ENCODE measurements at places on chromosomes 11 and 22.
A peak's percentile ranks its signal among the peaks of the same experiment; 100 is the strongest.

- DNase-seq: no peak
These were observed 12.5 kb upstream of the MYRF start for GRCh38 chr11:61739966-61740365.

GRCh38 chr11:422249-422656 lies 7.5 kb upstream of the SIGIRR start:
- DNase-seq: no peak

- DNase-seq: no peak
These were observed 1.1 kb upstream of the MRGPRX4 start for GRCh38 chr11:18171377-18172000.

DNA sequence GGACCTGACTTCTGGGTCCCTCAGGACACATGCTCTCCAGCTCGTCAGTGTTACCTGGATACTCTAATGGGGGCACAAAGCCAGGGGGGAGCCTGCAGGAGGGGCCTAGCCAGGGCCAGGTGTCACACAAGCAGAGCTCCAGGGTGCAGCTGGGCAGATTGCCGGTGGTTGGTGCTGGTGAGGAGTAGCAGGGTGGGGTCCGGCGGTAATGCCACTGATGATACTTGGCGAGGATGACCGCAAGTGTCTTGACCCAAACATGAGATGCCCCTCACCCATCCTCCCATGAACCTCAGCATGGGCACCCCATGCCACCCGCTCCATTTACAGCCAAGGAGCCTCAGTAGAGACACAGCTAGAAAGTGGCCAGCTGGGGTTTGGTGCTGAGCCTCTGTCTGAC lies 15.1 kb upstream of the KCNQ1OT1 start:
- DNase-seq: no peak

- peak; percentile 94 for DNase-seq
These were observed 77.4 kb upstream of the WNT7B start for GRCh38 chr22:46054091-46055073.

GRCh38 chr11:116473790-116474346 lies 298.9 kb downstream of the BUD13 start:
- peak; percentile 32 for DNase-seq

DNA sequence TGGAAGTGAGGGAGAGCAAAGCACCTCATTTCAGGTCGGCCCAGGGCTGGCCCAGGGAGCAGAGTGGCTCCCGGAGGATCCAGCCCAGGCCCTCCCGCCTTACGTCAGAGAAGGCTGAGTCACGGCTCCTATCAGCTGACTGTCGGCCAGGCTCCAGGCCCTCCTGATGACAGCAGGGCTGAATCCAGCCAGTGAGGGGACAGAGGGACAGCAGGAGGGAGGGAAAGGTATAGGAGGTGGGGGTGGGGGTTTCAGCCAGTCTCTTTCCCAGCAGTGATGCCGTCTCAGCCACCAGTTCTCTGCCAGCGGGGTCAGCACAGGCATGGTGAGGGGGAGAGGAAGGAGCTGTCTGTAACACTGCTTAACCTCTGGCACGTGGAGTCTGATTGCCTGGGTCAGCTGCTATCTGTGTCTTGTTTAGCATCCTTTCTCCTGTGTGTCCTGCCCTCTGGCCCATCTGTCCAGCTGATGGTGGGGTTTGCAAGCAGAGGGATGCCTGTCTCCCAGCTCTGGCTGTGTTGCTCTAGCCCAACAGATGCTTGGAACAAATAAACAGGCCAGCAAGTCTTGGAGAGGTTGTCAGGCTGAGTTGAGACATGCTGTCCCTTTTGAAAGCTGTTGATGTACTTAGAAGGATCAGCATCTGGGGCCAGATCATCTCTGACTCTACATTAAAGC lies 74.0 kb downstream of the ADAMTS15 start:
- peak; percentile 98 for DNase-seq

DNA sequence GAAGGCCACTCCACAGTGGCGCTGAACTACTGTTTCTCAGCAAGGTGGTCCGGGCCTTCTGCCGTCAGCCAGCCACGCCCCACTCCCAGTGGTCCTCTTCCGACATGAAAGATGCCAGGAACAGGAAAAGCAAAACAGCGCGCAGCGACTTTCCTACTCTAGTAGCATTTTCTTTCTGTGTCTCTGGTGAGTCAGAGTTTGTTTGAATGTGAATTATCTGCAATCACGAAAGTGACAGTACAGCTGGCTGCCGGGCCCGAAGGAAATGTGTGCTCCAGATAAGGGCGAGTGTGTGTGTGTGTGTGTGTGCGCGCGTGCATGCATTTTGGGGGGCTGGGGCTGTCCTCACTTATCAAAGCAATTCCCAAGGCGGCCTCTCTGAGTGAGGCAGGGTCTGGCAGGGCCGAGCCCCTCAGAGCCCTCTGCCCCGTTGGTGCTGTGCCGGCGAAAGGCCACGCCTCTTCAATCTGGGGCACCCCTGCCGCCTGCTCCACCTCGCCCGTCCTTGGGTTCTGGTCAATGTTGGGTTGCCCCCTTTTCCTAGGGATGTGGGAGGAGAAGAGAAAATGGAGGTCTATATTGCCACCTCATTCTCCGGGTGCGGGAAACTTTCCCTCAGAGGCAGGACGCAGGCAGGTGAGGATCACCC lies 288.5 kb downstream of the KIRREL3 start:
- DNase-seq: no peak

DNA sequence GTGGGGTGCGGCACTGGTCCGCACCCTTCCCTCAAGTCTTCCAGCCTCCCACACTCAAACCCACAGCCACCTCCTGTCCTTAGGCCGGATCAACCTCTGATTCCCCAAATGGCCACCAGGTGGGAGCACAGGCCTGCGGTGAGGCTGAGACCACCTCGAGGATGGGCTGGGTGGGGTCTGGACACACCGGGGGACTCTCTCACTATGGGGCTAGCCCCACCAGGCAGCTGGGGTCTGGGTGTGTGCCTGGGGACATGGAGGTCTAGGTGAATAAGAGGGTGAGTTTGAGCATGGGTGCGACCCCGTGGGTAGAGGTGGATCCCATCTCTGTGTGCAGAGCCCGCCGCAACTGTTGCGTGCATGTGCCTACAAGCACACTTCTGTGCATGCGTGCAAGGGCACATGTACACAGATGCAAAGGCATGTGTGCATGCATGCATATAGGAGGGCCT lies 32.6 kb downstream of the MYO18B start:
- no peak for DNase-seq

- peak; percentile 97 for DNase-seq
These were observed 6.8 kb upstream of the FAM111A start for GRCh38 chr11:59135648-59136461.

DNA sequence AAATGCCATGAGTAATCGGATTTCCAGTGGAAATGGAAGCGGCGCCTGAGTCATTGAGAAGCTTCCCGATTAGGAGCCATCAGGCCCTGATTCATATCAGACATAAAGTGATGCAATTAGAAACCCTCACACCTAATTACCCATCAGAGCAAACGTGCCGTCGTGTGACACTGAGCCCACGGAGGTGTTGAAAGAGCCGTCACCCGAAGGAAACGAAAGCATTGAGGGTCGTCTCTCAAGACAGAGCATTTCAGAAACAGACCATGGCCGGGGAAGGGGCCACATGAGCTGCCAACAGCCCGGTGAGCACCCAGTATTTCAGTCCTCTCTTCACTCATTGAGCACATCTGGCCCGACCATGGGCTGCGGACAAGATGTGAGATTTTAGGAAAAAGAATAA lies 829.3 kb downstream of the TBC1D22A start:
- DNase-seq: no peak

DNA sequence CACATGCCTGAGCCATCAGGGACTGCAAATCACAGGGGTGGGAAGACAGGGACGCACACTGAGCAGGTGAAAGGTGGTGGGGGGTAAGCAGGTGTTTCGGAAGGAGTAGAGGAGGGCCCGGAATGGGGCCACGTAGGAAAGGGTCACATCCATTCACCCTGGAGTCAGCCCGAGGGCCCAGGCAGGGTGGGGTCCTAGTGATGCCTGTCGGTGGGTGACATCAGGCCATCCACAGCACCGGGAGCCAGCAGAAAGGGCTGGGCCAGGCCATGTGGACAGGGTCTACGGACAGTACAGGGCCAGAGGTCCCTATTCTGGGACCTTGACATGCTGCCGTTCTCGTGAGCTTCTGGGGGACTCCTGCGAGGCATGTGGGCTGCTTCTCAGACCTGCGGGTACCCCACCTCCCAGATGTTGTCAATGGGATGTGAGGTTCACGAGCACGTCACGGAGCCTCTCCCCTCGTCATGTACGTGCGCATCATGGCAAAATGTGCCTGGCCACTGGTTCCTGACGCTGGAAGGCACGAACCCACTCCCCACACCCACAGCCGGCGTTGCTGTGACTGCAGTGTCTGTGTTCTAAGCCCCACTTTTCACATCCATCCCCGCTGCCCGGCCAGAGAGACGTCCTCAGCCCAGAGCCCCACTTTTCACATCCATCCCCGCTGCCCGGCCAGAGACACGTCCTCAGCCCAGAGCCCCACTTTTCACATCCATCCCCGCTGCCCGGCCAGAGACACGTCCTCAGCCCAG lies 84.1 kb downstream of the FBLN1 start:
- DNase-seq: no peak

DNA sequence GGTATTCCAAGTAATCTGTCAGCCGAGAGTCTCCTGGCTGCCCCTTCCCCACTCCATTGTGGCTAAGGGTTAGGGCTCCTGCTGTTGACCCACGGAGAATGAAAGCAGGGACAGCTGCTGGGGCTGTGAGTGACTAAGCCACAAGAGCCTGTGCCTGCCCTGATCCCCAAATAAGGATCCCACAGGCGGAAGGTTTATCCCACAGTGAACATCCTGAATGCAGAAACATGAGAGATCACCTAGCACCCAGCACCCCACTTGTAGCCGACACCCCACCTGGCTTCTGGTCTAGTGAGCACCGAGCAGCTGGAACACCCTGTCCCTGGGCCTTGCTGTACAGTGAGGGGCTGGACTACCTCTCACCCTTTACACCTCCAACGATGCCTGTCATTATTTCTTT lies 117.7 kb upstream of the LMO1 start:
- no peak for DNase-seq

- DNase-seq: no peak
These were observed 183.5 kb upstream of the SORL1-AS1 start for GRCh38 chr11:121636081-121636799.

- peak; percentile 15 for DNase-seq
These were observed 858.7 kb upstream of the CHORDC1 start for GRCh38 chr11:91081440-91082043.

DNA sequence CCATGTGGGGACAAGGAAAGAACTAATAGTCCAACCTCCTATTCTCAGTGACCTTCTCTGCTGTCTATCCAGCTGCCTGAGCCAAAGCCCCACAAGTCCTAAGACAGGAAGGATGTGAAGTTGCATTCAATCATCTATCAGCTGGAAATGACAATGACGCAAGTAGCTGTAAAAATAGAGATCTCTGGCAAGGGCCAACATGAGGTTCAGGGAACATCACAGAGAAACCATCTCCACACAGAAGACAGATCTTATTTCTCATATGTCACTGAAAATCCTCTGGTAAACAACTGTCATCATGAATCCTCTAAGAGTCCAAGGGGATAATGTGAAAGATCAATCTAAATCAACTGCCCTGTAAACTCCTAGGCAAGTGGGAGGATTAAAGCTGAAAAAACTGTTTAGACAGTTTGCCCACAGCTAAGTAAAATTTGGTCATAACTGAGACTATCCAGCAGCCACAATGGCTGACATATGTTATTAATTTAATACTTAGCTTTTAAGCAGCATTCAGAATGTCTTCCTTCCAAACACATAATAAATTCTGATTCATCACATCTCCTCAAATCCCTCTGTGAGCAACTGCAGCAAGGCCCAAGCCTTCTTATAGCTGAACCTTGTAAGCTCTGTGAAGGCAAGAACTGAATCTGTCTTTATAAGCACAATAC lies 52.1 kb downstream of the ALG9 start:
- no peak for DNase-seq

DNA sequence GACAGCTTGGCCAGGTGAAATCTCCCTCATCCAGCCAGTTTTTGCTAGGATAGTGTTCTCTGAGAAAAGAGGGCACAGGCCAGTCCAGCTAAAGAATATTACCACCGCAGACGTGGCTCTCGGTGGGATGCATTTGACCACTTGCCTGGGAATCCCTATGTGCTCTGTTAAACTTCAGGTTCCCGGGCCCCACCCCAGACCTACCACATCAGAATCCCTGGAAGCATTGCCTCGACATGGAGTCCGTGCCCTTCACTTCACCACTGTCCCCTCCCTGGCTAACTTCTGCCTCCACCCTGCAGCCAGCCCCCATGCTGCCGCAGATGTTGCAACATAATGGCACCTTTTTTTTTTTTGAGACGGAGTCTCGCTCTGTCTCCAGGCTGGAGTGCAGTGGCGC lies 56.9 kb upstream of the EMID1 start:
- no peak for DNase-seq

- no peak for DNase-seq
These were observed 31.7 kb downstream of the FLRT1 start for GRCh38 chr11:64067230-64067993.

Measured in lower leg skin (tissue), 4 donors.